ENCODE measurements at places on chromosomes 16 and 17.

DNA sequence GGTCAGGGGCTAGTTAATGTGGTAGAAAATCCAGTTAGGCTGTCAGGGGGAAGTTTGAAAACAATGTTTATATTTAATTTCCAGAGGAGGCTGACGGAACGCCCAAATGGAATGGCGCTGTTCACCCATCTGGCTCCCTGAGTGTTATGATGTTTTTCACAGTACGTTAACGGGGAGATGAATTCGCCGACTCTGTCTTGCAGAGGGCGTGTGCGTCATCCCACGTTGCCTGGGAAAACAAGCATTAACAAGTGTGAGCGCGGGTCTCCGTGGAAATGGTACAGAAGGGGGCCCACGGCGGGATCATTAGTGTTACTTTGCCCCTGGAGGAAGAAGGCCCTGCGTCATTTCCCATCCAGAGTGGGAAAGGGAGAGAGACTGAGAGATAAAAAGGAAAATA lies 29.6 kb downstream of the RGS9 start:
- peaks cover 9% of the 10 kb centered on the region for H3K4me1 ChIP-seq
- H3K27ac ChIP-seq, result no peak overlapping the region
- H3K36me3 ChIP-seq, result no peaks in the 10 kb centered on the region
- no peak overlapping the region for H3K4me3 ChIP-seq
- H3K27me3 ChIP-seq, result no peaks in the 10 kb centered on the region
- DNase-seq, result no peak

GRCh38 chr17:48174833-48175523 lies 67.4 kb downstream of the SNX11 start:
- H3K36me3 ChIP-seq, result no peaks in the 10 kb centered on the region
- DNase-seq, result no peak
- no peaks in the 10 kb centered on the region for H3K4me1 ChIP-seq
- H3K27me3 ChIP-seq, result no peaks in the 10 kb centered on the region
- no peak overlapping the region for H3K27ac ChIP-seq

DNA sequence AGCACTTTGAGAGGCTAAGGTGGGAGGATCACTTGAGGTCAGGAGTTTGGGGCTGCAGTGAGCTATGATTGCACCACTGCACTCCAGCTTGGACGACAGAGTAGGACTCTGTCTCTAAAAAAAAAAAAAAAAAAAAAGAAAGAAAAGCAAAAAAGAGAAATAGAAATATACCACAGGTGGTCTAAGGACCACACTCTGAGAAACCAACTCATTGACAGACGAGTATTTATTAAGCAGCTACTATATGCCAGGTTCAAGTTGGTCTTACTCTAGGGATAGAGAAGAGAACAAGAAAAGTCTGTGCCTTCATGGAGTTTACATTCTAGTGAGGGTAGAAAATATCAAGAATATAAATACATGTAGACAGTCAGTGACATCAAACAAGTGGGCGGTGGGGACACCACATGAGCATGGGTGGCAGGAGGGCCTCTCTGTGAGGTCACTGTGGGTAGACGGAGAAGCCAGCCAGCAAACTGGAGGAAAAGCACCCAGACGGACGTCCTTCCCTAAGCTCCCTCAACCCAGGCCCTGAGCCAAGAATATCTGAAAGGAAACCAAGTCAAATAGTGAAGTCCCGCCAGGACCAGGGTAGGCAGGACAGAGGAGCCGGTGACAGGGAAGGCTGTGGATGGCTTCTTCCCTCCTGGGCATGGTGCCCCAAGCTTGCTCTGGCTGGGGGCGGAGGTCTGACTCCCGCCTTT lies 4.7 kb downstream of the CDIPT start:
- H3K36me3 ChIP-seq, result peaks cover 6% of the 10 kb centered on the region
- no peak overlapping the region for H3K27ac ChIP-seq
- DNase-seq, result no peak

- H3K4me1 ChIP-seq, result peaks cover 7% of the 10 kb centered on the region
- no peaks in the 10 kb centered on the region for H3K36me3 ChIP-seq
- H3K4me3 ChIP-seq, result peak overlapping the region; percentile 70
- H3K27ac ChIP-seq, result peak overlapping the region; percentile 26
- H3K27me3 ChIP-seq, result no peaks in the 10 kb centered on the region
These were observed 716 bp downstream of the TMEM94 start for GRCh38 chr17:75457047-75457654.

DNA sequence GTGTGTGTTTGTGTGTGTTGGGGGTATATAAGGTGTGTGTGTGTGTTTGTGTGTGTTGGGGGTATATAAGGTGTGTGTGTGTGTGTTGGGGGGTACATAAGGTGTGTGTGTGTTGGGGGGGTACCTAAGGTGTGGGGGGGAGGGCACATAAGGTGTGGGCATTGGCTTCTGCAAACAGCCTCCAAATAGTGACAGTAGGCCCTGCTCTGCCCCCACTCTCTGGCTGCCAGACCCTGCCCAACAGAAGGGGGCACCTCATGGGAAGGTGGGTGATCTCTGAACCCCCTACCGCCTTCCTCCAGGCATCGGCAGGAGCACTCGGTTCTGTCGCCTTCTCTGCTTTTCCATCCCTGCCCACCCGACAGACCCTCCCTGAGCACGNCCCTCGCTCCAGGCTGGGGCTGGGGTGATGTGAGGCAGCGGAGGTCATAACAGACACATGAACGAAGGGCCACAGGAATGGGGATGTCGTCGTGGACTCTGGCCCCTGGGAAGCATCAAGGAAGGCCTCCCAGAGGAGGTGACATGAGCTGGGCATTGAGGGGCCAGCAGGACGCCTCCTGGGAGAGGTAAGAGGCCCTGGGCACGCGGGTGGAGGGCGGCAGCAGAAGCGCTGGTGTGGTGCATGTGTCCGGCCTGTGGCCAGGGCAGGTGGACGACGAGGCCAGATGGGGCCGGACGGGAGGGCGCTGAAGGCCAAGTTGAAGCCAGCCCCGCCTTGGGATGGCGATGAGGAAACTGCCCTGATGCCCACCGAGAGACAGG lies 136.6 kb upstream of the RPH3AL start:
- H3K27ac ChIP-seq, result peak overlapping the region; percentile 48
- H3K27me3 ChIP-seq, result peaks cover 14% of the 10 kb centered on the region
- H3K36me3 ChIP-seq, result no peaks in the 10 kb centered on the region

- H3K36me3 ChIP-seq, result no peaks in the 10 kb centered on the region
- H3K27ac ChIP-seq, result no peak overlapping the region
- no peak for DNase-seq
- no peak overlapping the region for H3K4me3 ChIP-seq
- H3K27me3 ChIP-seq, result peaks cover 40% of the 10 kb centered on the region
These were observed 2.0 kb upstream of the CCDC92B start for GRCh38 chr17:2751491-2751890.

DNA sequence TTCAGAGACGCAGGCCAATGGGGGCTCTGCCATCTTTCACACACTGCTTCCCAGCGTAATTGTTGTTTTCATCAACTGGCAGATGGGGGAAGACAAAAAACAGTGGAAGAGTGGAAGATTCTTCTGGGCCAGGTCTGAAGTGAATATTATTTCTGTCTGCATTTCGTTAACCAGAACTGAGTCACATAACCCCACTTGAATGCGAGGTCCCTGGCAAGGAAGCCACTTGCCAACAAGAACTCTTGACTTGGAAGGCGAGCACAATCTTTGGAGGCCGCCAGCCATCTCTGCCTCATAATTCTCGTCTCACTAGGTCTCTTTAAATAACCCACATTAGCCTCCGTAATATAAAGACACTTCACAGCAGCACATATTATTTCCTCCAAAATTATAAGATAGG lies 75.4 kb downstream of the CYB561 start:
- H3K27me3 ChIP-seq, result no peaks in the 10 kb centered on the region
- H3K27ac ChIP-seq, result no peak overlapping the region

DNA sequence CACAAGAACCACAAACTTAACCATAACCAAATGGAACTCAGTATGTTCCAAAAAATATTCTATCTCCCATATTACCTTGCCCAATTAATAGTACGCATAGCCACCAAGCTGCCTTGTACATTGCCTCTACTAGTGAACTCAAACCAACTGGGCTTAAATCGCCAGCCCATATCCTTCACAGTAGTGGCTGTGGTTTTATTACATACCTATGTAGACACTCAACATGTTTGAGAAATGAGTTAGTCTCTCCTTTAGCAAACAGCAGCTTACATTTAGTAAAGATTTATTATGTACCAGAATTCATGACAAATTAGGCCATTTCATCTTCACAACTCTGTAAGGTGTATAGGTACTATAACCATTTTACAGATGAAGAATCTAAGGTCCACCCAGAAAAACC lies 41.4 kb downstream of the GRB2 start:
- peaks cover 47% of the 10 kb centered on the region for H3K4me1 ChIP-seq
- no peaks in the 10 kb centered on the region for H3K27me3 ChIP-seq
- no peaks in the 10 kb centered on the region for H3K36me3 ChIP-seq

- no peaks in the 10 kb centered on the region for H3K27me3 ChIP-seq
- no peak for DNase-seq
- no peak overlapping the region for H3K4me3 ChIP-seq
These were observed 53.4 kb upstream of the GCSH start for GRCh38 chr16:81149614-81150013.

GRCh38 chr16:2795395-2796143 lies 2.7 kb upstream of the PRSS41 start:
- DNase-seq, result peak; percentile 28
- H3K27ac ChIP-seq, result peak overlapping the region; percentile 22
- no peak overlapping the region for H3K4me3 ChIP-seq

Data from RWPE2 (cell line).